Cerebellum (tissue), 4 donors: ENCODE measurements at places on chromosomes 4 and X.

DNA sequence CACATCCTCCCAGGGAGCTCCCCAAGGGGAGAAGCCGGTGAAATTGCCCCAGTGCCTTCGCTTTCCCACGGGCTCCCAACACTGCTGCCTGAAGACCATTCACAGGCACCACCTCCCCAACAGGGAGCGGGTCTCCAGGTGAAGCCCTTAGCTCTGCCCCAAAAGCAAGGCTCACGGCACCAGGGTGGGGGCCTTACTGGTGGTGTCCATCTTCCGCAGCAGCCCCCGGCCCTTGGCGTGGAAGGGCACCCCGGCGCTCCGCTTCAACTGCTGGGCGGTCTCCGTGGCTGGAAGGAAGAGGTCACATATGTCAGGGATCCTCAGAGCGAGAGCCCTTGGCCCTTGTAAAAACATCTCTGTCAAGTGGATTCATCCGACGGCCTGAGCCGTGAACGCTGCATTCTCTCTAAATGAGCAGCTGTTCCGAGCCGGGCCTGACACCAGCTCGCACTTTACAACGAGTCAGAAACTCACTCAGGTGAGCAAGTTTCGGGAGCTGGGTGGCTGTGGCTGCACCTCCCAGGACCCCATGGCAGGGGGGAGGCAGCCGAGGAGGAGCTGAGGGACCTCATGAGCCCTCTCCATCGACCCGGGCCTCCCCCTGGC, 20.9 kb downstream of the NELFA start:
- DNase-seq: no peak

DNA sequence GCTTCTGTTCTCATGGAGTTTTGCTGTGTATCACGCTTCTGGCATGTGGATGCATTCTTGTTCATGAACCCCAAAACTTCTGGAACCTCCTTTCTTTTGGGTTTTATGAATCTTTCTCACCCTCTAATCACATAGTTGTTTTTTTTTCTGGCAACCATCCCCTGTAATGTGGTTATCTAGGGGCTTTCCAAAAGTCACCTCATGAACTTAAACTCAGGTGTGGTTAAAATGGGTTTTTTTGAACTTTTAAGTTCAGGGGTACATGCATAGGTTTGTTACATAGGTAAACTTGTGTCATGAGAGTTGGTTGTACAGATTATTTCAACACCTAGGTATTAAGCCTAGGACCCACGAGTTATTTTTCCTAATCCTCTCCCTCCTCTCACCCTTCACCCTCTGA, 1099.4 kb upstream of the SLIT2 start:
- DNase-seq: no peak

DNA sequence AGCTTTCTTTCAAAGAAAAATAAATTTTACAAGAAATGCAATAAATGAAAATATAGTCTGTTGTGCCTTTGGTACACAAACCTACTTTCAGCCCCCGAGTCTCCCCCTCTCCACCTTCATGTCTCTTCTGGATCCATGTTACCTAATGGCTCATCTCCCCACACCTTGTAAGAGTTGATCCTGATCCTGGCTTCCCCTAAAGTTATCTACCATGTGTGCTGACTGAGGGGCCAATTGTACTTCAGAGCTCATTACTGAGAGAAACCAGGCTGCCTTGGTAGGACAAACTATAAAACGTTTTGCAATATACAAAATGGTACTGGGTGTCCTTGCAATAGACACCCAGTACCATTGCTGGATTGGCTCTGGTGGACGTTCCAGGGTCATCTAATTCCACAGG, 11.8 kb downstream of the PALLD start:
- DNase-seq: no peak

GRCh38 chrX:154819771-154820341, 14.6 kb upstream of the MPP1 start:
- DNase-seq: no peak

- no peak for DNase-seq
These were observed 2.3 kb upstream of the MAB21L2 start for GRCh38 chr4:150579551-150580234.

- DNase-seq: peak; percentile 52
These were observed 877 bp downstream of the GPRASP1 start for GRCh38 chrX:102652031-102652688.

- DNase-seq: no peak
These were observed 1761.3 kb upstream of the IGFBP7 start for GRCh38 chr4:58871509-58871908.

GRCh38 chrX:108610141-108610540, 126.2 kb downstream of the IRS4 start:
- no peak for DNase-seq

DNA sequence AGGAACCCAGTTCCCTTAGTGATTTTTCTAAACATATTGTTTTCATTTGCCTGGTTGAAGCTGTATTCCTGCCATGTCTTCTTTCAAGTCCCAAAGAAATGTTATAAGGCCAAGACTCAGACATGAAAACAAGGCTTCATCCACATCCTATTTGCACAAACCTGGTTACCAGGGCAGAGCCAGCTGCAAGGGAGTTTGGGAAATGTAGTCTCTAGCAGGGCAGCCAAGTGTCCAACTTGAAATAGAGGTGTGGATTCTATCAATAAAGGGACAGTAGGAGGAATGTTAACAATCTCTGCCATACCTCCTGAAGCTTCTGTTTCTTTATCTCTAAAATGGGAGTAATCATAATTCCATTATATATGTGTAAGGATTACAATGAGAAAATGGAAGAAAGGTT, 56.6 kb downstream of the INTS12 start:
- no peak for DNase-seq

GRCh38 chr4:37588150-37588549, 98.0 kb downstream of the RELL1 start:
- no peak for DNase-seq

- no peak for DNase-seq
These were observed 382.0 kb upstream of the NOCT start for GRCh38 chr4:138633580-138633904.

GRCh38 chrX:111470681-111471403, 40.6 kb upstream of the SERTM2 start:
- DNase-seq: no peak

DNA sequence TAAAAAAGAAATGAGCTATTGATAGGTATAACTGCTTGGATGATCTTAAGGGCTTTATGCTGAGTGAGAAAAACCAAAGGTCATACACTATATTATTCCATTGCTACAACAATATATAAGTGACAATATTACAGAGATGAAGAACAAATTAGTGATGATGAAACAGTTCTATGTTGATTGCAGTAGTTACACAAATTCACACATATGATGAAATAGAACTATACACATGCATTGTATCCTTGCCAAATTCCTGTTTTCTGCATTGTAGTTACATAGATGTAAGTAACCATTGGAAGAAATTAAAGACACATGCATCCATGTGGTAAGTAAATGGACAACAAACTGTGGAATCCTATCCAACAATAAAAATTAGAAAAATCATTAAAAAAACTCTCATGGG, 76.5 kb downstream of the CENPC start:
- DNase-seq: no peak
